ENCODE measurements at places on chromosomes 7 and 10.

DNA sequence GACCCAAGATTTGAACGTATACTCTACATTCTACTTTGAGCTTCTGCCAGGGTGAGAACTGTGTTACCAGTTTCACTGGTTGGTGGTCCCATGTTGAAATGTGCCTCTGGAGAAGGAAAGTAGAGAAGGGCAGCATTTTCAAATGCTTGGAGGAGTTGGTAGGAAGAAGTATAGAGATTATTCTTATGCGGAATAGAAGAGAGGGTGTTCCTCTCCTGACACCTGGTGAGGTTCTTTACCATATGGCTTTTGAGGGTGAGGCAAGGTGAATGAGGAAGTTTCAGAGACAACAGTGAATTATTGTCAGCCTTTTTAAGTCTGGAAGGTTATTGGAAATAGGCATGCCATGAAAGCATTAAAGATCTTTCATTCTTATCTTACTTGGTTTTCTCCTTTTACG lies 34.3 kb downstream of the R3HCC1L start:
- DNase-seq = no peak

GRCh38 chr10:43209651-43210141 lies 57.2 kb downstream of the RASGEF1A start:
- DNase-seq = no peak

DNA sequence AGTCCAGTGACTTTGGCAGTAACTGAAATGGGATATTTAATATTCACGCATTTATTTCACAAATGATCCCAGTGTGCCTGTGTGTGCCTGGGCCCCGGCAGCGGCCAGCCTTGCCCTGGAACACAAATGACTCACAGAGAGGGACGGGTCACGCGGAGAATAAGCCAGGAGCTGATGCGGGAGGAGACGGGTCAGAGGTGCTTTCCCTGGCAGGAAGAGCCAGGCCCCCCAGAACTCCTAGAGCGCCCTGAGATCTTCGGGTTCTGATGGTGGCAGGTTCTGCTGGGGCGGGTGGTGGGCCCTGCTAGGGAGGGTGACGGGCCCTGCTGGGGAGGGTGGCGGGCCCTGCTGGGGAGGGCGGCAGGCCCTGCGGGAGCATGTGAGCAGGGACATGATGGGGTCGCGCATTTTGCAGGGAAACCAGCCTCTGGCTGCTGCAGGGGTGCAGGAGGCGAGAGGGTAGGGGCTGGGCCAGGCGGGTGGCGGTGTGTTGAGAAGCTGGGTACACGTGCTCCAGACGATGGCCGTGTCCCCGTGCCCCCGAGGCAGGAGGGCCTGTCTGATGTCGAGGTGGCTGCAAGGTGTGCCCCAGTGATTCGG lies 84.2 kb upstream of the DIP2C start:
- no peak for DNase-seq

- DNase-seq = no peak
These were observed 29.1 kb upstream of the IKZF1 start for GRCh38 chr7:50275430-50275829.

- no peak for DNase-seq
These were observed 66.5 kb downstream of the MAP3K8 start for GRCh38 chr10:30500534-30500933.

- DNase-seq = no peak
These were observed 280.2 kb downstream of the SNX13 start for GRCh38 chr7:17660116-17660515.

DNA sequence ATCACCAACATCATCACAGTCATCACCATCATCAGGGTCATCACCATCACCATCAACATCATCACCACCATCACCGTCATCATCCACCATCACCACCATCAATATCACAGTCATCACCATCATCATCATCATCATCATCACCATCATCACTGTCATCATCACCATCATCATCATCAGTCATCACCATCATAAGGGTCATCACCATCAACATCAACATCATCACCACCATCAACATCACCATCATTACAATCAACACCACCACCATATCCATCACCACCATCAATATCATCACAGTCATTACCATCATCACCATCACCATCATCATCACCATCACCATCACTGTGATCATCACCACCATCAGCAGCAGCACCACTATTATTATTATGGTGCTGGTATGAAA lies 218.9 kb downstream of the TNS3 start:
- no peak for DNase-seq

- peak; percentile 36 for DNase-seq
These were observed 34.9 kb upstream of the STEAP1 start for GRCh38 chr7:90119178-90119971.

- DNase-seq = no peak
These were observed 1137.6 kb upstream of the LRRTM3 start for GRCh38 chr10:65788271-65788670.

- DNase-seq = no peak
These were observed 125.9 kb downstream of the EMX2 start for GRCh38 chr10:117668327-117669008.

DNA sequence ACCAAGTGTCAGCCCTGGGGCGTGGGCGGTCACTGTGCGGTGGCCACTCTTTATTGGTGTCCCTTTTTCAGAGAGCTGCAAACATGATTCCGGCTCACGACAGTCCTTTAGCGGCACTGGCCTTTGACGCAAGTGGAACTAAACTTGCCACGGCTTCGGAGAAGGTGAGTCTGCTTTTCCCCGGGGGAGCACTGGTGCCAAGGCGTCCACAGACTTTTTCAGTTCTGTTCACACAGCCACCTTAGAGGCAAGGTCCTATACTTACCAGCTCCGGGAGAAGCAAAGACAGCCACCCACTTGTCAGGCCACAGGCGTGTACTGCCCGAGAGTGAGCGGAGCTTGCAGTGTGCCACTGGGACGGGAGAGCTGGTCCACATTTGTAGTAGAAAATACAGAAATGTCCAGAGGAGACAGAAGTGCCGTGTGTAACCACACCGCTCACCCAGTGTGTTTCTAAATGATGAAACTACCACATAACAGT lies 27.9 kb downstream of the WIPI2 start:
- DNase-seq = no peak

DNA sequence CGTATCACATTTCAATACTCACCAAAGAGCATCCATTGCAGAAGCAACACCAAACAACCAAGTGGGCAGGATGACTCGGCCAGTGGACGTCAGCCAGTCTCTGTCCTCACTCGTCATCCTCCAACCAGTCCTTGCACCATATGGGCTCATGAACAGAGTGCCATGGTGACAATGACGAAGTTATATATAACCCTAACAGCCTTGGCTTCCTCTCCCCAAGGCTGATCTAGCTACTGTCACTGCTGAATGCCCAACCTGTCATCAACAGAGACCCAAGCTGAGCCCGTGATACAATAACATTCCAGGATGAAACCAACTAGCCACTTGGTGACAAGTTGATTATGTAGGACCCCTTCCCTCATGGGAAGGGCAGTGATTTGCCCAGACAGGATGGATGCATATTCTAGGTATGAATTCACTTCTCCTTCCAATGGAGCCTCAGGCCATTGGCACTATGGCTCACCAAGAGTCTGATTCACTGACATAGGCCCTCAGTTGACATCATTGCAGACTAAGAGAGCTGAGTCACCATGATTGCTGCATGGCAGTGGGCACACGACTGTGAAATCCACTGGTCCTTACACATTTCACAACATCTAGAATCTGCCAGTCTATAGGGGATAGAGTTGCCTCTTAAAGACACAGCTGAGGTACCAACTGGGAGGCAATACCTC lies 26.3 kb upstream of the PPIF start:
- DNase-seq = no peak

DNA sequence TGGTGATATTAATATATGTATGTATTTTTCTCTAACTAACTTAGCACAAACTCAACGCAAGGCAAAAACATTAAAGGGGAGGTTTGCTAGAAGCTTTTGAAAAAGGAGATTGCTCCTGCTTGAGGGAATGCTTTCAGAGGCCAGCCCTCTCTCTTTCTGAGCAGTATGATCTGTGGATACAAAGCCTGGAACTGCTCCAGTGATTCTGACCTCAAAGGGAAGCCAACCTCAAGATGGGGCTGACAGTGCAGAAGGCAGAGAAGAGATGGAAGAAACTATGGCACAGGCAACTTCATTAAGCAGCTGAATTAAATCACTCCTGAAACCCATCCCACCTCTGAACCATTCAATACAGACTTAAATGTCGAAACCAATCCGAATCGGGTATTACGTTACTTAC lies 102.4 kb downstream of the USP6NL start:
- no peak for DNase-seq

- no peak for DNase-seq
These were observed 142.2 kb upstream of the AKR1E2 start for GRCh38 chr10:4683838-4684237.

DNA sequence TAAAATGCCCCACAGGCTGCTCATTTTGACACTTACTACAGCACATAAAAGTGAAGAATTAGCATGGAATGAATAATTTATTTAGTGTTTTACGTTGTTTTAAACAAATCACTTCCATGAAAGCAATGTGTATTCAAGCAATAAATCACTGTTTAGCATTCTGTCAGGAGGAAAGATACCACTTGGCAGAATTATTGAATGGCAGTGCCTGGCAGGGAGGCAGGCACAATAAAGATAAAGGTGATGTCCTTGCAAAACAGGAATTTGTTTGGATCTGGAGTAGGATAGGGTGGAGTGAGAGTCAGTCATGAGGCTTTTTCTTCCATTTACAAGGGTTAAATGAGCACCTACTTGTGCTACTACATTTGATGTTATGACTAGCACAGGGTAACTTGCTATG lies 190.8 kb downstream of the SORCS1 start:
- no peak for DNase-seq

DNA sequence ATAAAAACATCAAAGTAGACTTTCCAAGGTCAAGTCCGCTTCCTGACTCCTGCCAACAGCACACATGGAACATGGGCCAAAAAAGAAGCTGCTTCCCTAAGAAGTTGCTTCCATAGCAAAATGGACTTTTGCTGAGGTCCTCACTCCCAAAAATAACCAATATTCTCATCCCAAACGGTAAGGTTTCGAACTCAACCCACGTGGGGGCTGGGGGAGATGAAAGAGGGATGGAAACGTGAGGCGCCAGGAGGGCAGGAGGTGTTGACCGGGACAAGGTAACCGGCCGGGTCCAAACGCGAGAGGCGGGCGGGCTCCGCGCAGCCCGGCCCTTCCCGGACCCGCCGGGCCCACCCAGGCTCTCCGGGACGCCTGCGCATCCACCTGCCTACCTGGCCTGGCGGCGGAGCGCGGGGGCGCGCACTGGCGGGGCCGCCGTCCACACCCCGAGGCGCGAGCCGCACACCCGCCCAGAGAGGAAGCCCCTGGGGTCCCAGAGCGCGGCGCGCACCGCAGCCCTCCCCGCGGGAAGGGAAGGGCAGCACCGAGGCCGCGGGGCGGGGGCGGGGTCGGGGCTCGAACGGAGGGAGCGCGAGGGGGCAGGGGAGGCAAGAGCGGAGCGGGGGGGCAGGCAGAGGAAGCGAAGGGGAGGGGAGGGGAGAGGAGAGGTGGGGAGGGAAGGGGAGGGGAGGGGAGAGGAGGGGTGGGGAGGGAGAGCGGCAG lies 742 bp downstream of the LMBR1 start:
- DNase-seq = peak; percentile 77

- no peak for DNase-seq
These were observed 17.6 kb downstream of the MINDY3 start for GRCh38 chr10:15842556-15843169.

DNA sequence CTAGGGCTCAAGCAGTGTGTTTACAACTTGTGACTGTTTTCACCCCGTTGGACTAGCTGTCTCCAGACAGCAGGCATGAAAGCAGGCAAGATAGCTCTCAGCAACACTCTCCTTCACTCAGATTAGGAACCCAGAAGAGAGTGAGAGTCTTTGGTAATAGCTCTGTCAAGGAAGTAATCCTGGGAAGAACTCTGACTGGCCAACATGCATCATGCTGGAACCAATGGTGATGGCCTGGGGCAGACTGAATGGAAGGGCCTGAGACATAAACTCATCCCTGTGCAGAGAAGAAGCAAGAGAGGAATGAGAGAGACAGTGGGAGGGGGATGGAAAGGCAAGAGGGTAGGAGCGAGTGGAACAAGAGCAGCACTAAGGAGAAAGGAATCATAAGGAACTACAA lies 48.9 kb downstream of the AKR1D1 start:
- no peak for DNase-seq

- no peak for DNase-seq
These were observed 116.0 kb upstream of the PCGF5 start for GRCh38 chr10:91104193-91105041.

- no peak for DNase-seq
These were observed 816 bp downstream of the PSMG3 start for GRCh38 chr7:1569016-1569415.

All from NCI-H146 (cell line).